ENCODE measurements at places on chromosomes 7 and 10.

GRCh38 chr7:44240983-44241510 lies 40.3 kb downstream of the YKT6 start:
- peak; percentile 84 for DNase-seq

DNA sequence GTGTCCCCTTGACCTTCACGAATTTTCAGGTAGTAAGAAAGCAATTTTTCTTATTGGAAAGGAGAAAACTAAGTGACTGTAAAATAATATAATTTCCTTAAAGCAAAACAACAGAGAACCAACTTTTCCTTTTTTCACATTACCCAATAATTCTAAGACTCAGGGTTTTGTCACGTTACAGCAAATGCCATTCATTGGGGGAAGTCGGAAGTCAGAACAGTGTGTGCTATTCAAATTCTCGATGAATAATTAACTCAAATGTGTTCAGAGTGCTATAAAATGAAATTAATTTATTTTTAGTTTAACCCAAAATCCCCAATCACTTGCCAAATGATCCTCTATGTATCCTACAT lies 40.0 kb downstream of the DIP2C start:
- DNase-seq = no peak

- no peak for DNase-seq
Observed at GRCh38 chr10:10055656-10056442, 961.8 kb upstream of the CELF2 start.

- DNase-seq = no peak
Observed at GRCh38 chr10:18542832-18543231, 108.6 kb downstream of the NSUN6 start.

- no peak for DNase-seq
Observed at GRCh38 chr10:119917777-119918176, 25.2 kb downstream of the SEC23IP start.

GRCh38 chr10:103756277-103756869 lies 99.0 kb downstream of the SH3PXD2A start:
- no peak for DNase-seq

DNA sequence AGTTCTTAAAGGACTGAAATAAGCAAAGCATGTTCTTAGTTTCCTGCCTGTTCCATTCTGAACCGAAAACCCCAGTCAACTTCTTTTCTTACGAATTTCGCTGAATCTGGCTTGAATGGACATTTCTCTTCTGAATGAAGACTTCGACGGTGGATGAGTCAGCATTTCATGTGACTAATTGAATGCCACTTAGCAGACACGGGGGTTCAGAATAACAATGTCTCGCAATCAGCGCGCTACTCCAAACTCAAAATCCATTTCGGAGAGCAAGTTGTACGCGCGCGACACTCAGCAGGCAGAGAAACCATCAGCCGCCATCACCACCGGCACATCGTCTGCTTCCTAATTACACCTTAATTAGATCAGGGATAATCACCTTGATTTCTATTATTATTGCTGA lies 239.0 kb upstream of the KLF6 start:
- DNase-seq = no peak

- no peak for DNase-seq
Observed at GRCh38 chr7:49522111-49522510, 251.3 kb upstream of the VWC2 start.

GRCh38 chr10:120423431-120424197 lies 33.4 kb upstream of the PLPP4 start:
- peak; percentile 61 for DNase-seq

GRCh38 chr7:95636140-95636940 lies 40.0 kb upstream of the PDK4 start:
- no peak for DNase-seq

DNA sequence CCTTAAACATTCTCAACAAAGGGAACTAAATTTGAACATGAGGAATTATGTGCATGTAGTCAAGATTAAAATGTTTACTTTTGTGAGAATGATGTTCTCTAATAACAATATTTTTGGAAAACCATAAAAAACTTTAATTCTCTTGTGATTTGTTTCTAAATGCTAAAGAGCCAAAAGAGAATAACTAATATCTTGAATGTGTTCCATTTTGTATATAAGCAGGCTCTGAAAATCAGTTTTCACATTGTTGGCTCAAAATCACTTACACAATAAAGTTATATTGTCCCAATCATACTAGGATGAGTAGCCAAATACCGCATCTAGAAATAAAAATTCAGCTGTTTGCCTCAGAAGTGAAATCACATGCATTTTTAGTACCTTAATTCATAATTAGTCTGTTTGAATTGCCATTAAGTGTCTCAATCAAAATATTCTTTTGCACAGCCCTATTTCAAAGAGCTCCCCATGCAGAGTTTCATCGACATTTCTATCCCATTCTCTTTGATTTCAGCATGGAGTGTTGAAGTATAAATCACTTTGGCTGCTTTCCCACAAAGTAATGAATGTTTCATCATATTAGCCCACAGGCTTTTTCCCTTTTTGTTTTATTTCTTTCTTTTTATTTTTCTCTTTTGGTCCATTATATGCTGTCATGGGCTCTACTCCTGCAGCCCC lies 420.3 kb upstream of the POM121L12 start:
- DNase-seq = no peak

DNA sequence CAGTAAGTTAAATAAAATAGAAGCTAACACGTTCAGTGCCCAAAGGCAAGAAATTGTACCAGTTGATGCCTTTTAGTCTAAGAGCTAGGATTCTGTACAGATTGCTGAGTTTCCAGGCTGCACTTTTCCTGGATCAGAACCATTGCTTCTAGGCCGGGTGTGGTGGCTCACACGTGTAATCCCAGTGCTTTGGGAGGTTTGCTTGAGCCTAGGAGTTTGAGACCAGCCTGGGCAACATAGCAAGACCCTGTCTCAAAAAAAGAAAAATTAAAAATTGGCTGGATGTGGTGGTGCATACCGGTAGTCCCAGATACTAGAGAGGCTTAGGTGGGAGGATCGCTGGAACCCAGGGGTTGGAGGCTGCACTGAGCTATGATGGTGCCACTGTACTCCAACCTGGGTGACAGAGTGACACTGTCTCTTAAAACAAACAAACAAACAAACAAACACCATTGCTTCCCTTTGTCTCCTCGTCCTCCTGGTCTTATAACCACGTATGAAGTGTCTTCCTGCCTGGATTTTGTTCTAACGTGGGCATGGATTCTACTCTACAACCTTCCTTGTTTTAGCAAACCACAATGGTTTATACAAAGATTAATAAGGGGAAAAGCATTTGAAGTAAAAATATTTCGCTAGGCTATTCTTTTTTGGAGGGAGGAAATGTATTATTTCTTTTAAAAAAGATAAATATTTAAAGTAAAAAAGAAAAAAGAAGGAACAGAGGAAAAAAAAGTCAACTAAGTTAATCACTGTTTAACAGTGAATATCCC lies 9.7 kb upstream of the CCNY start:
- no peak for DNase-seq

GRCh38 chr7:27144781-27145164 lies 1.3 kb upstream of the HOXA5 start:
- DNase-seq = no peak

DNA sequence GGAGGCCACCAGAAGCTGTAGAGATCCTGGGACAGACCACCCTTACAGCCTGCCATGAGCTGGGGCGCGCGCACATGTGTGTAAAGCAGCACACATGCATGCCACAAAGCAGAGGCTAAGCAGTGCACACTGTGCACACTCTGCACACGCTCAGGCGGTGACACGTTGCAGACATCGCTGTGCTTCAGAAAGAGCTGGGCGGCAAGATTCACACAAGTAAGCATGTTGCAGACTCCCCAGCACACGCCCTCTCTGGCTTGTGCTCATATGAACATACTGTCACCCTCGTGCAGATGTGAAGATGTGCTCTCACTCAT lies 478.9 kb downstream of the DNAJB6 start:
- no peak for DNase-seq

Data from SK-N-DZ (cell line).